ENCODE measurements at places on chromosomes 13 and 19.
A peak's percentile ranks its signal among the peaks of the same experiment; 100 is the strongest.

DNA sequence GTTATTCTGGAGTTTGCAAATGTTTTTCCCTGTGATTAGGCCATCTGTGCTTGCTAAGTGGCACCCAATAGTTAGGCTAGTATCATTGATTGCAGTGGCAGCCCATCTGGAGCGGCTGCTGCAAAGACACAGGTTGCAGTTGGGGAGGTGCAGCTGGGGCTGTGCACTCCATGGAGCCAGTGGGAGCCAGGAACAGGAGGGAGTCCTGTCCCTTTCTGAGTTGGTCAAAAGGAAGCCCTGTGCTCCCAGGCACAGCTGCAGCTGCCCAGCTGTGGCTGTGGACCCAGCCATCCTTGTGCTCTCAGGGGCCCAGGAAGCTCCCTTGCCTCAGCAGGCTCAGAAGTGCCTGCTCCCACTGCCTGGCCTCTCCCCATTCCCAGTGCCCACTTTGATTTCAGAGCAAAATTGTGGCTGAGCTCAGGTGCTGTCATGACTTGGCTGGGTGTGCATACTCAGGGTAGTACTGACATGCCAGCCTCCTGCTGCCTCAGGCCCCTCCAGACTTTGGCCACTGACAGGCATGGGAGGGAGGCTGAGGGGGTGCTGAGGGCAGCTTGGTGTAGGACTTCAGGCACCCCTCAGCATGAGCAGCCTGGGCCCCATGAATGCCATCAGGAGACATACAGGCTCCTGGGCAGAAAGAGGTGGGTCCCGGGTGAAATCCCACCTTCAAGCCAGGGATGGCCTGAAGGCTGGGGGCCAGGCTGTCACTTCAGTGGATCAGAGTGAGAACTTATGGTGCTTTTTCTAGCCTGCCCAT is 270.6 kb downstream of the PCDH20 start:
- DNase-seq, result no peak

GRCh38 chr19:45883881-45884681 is 1.9 kb downstream of the IRF2BP1 start:
- DNase-seq, result no peak

DNA sequence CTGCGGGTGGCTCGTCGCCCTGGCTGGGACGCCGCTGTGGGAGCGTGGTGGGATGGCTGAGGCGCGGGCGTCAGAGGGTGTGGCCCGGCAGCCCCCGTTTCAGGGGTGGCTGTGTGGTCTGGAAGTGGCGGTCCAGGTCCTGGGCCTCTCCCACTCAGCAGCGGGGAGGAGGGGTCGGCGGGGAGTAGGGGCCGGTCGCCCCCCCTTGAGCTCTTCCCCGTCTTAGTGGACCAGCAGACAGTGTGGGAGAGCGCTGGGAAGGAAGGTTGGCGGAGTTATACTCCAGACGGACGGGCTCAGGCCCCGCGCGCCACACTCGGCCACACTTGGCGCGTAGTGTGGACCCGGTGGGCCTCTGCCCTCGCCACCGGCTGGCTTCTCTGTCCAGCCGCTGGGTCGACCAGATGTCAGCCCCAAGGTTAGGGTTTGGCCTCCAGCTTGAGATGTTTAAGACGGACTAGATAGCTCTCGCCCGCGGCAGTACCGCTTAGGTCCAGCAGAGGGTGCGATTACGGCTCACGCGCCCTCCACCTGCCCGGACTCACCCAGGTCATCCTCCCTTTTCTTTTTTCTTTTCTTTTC is 21.7 kb upstream of the ZNF429 start:
- peak; percentile 42 for DNase-seq

GRCh38 chr19:38917921-38918491 is 6.0 kb upstream of the CCER2 start:
- DNase-seq, result no peak

GRCh38 chr19:17718550-17718946 is 732 bp upstream of the MAP1S start:
- DNase-seq, result no peak

GRCh38 chr13:113027566-113027965 is 58.6 kb downstream of the MCF2L start:
- DNase-seq, result no peak

DNA sequence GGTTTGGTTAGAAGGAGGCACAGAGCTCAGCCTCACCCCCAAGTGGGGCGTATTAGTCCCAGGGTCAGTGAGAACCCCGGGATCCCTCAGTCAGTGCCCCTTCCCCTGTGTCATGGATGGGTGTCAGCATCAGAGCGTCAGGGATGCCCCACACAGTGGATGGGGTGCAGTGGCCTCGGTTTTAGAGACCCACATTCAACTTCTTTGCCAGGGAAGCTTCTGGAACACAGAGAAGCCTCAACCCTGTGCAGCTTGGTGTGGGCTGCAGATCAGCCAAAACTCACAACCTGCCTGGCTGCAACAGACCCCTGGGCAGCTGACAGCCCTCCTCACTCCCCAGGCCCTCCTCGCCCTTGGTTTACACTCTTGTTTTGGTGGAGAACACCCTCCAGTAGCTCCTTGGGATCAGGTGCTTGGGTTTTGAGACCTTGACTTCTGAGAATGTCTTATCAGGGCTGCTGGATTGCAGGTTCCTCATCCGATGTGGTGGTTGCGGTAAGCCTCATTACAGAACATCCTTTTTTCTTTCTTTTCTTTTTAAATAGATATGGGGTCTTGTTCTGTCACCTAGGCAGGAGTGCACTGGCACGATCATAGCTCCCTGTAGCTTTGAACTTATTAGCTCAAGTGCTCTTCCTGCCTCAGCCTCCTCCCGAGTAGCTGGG is 11.0 kb downstream of the ZNF333 start:
- no peak for DNase-seq

DNA sequence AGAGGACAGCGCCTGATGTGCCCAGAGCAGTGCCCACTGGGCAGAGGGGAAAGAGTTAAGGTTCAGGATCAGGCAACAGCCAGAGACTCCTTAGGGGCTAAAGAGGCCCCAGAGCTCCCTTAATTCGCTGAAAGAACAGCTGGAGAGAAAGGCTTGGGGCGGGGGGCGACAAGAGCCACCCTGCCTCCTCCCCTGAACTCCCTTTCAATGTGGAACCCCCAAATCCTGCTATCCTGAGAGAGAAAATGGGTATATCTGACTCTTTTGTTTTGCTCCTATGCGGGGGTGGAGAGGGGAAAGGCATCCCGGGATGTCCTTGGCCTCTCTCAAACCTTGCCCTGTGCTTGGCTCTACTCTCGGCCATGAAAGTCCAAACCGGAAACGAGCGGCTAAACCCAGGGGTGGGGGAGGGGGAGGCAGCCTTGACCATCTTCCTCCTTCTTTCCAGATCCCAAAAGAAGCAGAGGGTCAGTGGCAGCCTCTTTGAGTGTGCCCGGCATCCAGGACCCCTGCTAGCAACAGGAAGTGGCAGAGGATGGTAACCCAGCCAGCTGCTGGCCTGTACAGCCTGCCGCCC is 4.7 kb downstream of the PRKACA start:
- DNase-seq, result no peak

DNA sequence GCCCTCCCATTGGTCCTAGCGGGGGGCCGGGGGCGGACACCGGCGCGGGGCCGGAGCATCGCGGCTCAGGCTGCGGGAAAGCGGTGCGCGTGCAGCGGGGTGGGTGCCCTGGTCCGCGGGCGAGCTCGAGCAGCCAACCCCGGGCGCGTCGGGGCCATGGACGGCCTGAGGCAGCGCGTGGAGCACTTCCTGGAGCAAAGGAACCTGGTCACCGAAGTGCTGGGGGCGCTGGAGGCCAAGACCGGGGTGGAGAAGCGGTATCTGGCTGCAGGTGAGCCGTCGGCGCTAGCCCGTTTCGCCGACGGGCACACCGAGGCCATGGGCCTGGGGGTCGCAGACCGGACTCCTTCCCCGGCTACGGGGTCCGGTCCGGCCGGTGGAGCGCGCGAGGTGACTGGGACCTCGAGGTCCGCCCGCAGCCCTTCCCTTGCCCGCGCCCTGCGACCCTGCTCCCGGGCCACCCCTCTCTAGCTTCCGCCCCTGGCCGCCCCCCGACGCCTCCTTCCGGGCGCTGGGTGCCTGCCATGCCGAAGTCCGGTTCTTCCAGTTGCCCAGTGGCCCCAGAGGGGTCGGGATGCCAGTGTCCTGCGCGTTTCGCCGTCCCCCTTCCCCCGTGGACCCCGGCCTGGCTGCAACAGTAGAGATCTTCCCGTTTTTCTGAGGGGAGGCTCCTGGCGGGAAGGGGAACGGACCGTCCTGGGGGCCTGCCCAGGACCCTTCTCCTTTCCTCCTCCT is at the start of gene REEP6:
Gene REEP6, plus strand, starts transcription at position 68 of the 735 bp plus-strand sequence. Its CDS starts 89 bp downstream, at position 157.
- DNase-seq, result no peak

- no peak for DNase-seq
Measured at GRCh38 chr13:99723878-99724277, 222.6 kb downstream of the TM9SF2 start.

GRCh38 chr13:44902738-44903137 is 86.5 kb downstream of the NUFIP1 start:
- no peak for DNase-seq

GRCh38 chr19:48962029-48962848 is 2.9 kb upstream of the FTL start:
- no peak for DNase-seq

DNA sequence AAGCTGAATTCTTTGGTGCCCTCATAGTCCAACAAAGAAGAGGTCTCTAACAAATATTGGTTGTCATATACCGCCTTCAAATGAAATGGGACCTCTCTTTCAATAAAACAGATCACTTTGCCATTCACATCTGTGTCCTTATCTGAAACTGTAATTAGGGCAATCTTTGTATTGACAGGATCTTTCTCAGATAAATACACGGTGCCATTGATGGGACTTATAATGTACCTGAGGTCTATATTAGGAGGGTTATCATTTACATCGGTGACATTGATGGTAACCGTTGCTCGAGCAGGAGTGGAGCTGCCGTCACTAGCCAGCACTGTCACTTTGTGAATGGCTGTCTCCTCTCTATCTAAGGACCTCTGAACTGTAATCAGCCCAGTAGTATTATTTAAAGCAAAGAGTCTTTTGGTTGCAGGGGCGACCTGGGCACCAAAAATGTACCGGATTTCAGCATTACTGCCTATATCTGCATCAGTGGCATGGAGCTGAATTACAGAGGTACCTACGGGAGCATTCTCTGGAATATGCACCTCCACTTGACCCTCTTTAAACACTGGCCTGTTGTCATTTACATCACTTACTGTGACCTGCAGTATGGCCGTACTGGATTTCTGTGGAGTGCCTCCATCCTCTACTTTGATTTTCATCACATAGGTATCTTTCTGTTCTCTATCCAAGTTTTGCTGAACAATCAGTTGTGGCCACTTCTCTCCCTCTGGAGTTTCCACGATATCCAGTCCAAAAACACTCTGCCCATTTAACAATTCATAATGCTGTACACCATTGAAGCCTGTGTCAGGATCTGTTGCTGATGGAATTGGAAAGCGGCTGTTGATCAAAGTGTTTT is 2.8 kb downstream of the PCDH9 start:
- DNase-seq, result no peak

- DNase-seq, result no peak
Measured at GRCh38 chr13:113796964-113797676, 38.1 kb downstream of the TMEM255B start.

DNA sequence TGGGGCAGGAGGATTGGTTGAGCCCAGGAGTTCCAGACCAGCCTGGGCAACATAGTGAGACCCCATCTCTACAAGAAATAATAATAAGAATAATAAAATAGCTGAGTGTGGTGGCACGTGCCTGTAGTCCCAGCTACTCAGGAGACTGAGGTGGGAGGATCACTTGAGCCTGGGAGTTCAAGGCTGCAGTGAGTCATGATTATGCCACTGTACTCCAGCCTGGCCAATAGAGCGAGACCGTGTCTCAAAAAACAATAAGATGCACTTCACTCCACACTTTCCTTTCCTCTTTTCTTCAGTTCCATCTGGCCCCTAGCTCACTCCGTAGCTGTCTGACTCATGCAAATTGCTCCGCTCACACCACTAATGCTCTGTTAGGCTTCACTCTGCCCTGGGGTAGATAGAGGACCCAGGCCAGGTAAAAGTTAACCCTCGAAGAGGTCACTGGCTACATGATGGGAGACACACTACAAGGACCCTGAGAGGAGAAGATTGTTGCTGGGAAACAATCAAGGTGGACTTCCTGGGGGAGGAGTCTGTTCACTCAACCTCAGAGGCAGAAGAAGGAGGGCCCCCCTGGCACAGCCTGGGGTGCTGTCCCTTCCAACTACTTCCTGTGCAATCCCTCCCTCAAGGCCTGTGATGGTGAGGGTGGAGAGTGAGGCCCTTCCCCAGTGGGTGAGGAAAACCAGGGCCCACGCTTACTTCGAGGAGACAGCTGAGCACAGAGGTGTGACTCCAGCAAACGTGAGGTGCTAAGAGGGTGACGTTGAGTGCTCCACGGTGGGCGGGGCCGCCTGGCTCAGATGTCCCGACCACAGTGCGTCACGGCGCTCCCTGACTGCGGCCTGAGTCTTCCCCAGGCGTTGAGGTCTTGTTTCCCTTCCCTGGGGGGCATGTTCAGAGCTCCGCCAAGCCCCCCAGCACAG is 8.8 kb upstream of the TNFSF9 start:
- no peak for DNase-seq

GRCh38 chr13:98476106-98476505 is 100.8 kb downstream of the STK24 start:
- peak; percentile 60 for DNase-seq

- DNase-seq, result no peak
Measured at GRCh38 chr19:7494416-7495098, 5.7 kb upstream of the PEX11G start.

DNA sequence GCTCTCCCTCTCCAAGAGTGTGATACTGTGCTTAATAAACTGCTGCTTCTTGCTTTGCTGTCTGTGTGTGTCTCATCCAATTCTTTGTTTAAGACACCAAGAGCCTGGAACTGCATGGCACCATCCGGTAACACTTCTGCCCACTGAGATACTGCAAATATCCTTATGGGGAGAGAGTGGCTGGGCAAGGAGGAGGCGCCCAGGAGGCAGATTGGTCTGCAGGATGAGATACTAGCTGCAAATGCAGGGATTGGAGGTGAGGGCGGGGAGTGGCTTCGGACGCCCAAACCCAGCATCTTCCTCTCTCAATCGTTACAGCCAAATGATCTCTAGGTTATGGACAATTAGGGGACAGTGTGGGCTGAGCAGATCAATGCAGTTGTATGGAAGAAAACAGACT is 1.7 kb upstream of the SIGLEC7 start:
- DNase-seq, result no peak

- DNase-seq, result no peak
Measured at GRCh38 chr19:4742723-4743646, 19.3 kb upstream of the DPP9 start.

DNA sequence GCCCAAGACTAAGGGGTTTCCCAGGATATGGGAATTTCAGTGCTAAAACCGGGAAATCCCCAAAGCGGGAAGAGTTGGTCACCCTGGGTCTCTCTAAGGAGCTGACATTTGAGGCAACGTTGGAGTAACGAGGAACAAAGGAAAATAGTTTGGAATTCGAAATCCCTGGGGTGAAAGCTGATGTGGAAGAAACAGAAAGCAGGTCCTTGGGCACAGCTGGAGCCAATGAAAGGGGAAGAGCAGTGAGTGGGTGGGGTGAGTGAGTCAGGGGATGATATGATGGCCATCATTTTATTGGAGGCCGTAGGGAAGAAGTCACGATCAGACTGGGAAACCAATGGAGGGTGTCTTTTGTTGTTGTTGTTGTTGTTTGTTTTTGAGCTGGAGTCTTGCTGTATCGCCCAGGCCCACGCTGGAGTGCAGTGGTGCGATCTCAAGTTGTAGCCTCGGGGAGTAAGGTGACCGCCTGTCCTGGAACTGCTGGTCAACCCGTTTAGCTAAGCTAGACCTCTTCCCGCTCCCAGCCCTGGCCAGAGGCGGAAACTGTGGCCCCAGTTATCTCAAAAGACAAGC is 3.4 kb upstream of the RFX2 start:
- DNase-seq, result no peak
